Activated CD8-positive, alpha-beta memory T cell treated with anti-CD3 and anti-CD28 coated beads for 1 hour (primary cell): ENCODE measurements at places on chromosomes 6 and 20.

- DNase-seq: no peak
These were observed 10.9 kb downstream of the NINL start for GRCh38 chr20:25574411-25574810.

GRCh38 chr6:166446567-166447065 lies 63.9 kb upstream of the MPC1 start:
- DNase-seq: no peak

GRCh38 chr20:42639140-42639539 lies 550.6 kb downstream of the PTPRT start:
- no peak for DNase-seq

GRCh38 chr20:64194269-64194668 lies 30.0 kb downstream of the MYT1 start:
- DNase-seq: no peak

- no peak for DNase-seq
These were observed 12.0 kb upstream of the DDX43 start for GRCh38 chr6:73382462-73383113.

GRCh38 chr6:34949636-34950035 lies 60.6 kb downstream of the ANKS1A start:
- no peak for DNase-seq

- no peak for DNase-seq
These were observed 10.2 kb downstream of the RPRD1B start for GRCh38 chr20:38043512-38044300.

- no peak for DNase-seq
These were observed 56.0 kb downstream of the ADGRB3 start for GRCh38 chr6:68691120-68691519.

DNA sequence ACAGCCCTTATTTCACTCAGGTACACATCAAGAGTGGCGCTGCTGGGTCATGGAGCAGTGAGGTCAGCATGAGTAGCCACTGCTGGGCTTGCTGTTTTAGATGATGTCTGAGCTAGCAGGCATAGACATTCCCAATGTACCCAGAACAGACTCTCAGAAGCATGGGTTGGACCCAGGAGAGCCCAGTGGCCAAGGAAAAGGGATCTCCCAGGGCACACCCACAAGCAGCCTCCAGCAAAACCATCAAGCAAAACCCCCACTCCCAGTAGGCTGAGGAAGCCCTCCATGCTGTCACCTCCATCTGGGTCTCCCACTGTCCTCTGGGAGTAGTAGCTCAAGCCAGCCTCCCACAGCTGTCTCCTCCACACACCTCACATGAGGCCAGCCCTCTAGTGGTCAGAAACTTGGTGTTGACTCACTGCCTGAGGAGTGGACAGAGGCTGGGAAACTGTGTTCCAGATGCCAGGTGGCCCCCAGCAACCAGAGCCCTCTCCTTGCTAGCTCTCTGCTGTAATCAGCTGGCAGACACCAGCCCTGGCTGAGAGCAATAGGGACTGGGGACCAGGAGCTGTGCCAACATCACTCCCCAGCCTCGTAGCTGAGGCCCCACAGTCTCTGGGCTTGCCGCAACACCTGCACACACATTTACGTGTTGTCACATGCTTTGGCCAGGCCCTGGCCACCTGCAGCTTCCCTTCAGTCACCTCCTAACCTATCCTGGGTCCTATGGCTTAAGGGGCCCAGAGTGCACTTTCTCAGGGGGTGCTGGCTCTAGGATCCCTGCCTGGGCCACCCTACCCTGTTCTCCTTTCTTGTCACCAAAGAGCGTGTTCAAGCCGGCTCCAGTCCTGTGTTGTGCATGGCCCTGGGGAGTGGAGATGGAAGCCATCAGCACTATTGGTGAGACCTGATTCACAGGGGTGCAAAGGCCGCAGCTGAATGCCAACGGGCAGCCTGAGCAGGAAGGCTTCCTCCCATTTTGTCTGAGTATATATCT lies 1.9 kb upstream of the AP5S1 start:
- no peak for DNase-seq

GRCh38 chr6:27838945-27839625 lies 73.1 kb downstream of the OR2B2 start:
- no peak for DNase-seq

DNA sequence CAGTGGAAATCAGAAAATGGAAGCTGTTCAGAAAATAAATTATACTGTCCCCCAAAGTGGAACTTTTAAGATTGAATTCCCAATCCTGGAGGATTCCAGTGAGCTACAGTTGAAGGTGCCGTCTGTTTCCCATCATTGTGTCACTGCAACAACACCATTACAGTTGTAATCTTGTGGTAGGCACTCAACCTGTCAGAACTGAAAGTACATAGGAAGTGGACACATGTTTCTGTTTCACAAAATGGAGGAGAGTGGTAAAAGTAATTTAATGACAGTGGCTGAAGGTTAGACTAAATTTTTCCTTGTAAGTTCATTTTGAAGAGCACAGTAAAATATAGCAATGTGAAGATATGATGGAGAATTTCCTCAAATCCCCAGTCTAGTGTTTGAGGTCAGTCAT lies 70.0 kb downstream of the CD109 start:
- DNase-seq: no peak

GRCh38 chr6:162733489-162733888 lies 5.7 kb downstream of the PACRG start:
- DNase-seq: no peak

GRCh38 chr6:149046822-149047246 lies 270.7 kb upstream of the TAB2 start:
- DNase-seq: no peak

DNA sequence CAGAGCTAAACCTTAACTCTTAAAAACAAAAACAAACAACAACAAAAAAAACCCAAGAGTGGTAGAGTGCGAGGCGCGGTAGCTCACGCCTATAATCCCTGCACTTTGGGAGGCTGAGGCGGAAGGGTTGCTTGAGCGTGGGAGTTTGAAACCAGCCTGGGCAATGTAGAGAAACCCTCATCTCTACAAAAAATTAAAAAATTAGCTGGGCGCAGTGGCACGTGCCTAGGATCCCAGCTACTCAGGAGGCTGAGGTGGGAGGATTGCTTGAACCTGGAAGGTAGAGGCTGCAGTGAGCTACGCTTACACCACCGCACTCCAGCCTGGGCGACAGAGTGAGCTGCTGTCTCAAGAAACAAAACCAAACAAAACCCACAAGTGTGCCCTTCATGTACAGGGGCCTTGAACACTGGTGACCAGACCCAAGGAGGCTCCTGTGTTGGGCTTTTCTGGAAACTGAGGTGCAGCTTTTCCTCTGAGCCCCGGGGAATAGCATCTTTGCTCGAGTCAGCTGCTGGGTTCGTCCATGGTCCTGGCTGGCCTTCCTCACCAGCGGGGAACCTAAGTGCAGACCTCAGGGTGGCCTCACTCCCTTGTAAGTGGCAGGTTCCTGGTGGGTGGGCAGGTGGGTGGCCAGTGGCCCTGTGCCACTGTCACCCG lies 39.9 kb downstream of the PYGB start:
- DNase-seq: no peak

GRCh38 chr6:170114956-170115855 lies 175.7 kb downstream of the DLL1 start:
- DNase-seq: no peak

DNA sequence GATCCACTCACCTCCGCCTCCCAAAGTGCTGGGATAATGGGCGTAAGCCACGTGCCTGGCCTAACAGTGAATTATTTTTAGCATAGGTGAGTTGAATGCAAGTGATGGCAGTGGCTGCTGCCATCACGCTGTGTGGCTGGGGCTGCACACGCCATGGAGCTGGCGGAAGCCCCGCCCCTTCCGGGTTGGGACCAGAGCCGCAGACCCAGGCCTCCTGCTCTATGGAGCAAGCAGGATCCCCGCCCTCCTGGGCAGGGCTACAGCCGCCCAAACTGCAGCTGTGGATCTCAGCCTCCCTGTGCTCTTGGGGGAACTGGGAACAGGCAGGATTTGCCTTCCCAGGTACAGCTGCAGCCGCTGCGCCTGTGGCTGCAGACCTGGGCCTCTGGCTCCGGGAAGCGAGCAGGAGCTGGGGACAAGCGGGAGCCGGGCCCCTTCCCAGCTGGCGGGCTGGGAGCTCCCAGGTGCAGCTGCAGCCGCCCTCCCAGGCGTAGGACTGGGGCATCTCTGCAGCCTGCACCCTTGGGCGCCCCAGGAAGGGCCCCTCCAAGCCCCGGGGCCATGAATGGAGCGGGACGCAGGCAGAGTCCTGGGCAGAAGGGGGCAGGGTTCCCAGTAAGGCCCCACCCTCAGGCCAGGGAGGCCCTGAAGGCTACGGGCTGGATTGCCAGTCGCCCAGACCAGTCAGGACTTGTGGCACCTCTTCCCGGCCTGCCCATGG lies 30.9 kb upstream of the SLA2 start:
- DNase-seq: no peak

DNA sequence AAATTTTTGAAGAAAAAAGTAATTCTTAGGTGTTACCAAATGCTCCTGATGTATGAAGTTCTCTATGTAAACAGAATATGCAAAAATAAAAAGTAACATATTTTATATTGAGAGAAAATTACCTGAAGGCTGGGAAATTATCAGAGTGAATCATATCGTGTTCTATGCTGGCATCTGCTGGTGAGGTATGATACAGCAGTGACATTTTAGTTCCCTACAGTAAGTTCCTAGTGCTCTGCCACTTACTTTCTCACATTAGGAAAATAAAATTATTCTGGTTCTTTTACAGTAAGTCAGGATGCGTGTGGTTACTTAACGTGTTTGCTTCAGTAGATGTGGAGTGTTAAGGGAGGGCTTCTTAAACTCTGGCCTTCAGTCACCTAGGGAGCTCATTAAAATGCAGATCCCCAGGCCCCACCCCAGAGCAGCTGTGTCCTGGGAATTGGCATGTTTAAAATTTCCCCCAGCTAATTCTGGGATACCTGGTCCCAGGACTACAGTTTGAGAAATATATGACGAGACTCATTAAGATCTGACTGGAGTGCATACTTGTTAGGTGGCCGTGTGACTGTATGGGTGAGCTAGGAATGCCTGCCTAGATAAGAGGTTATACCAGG lies 3.2 kb downstream of the ACTR5 start:
- DNase-seq: no peak

GRCh38 chr20:6665621-6666355 lies 101.7 kb upstream of the BMP2 start:
- DNase-seq: no peak

DNA sequence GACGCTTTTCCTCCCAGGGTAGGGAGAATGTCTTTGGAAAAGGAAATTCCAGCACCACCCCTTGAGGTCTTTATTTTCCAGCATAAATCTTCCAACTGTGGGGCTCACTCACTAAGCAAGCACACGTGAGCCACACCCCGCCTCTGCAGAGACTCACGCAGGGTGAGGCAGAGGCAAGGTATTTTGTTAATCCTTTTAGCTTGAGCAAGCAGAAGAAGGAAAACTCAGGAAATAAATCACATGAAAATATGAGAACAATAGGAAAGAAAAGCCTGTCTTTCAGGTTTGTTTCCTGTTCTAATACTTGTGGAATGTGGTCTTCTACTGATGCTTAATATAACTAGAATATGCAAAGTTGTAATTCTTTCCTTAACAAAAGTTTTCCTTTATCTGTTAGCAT lies 4.1 kb upstream of the PHACTR2 start:
- DNase-seq: no peak

GRCh38 chr20:24318569-24319352 lies 150.7 kb upstream of the SYNDIG1 start:
- no peak for DNase-seq
